ENCODE measurements at places on chromosomes 12 and 14.

- no peak for DNase-seq
Observed at GRCh38 chr12:52800259-52800917, 4.5 kb upstream of the KRT3 start.

DNA sequence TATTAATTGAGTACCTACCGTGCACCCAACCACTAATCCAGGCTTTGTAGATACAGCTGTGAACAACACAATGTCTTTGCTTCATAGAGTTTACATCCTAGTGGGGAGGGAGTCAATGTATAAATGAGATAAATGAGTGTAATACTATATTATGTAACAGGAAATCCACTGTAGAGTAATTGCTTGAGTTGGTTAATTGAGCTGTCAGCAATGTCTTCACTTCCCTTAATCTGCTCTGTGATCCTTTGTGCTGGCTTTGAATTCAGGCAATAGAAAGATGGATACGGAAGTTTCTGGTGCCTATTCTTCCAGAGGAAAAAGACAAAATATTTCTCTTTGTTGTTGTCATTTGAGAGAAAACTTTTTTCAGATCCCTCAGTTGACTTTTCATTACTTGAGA lies 104.0 kb upstream of the SLC16A7 start:
- no peak for DNase-seq

GRCh38 chr14:91387951-91388381 lies 29.7 kb downstream of the CCDC88C start:
- no peak for DNase-seq

- no peak for DNase-seq
Observed at GRCh38 chr12:11543457-11544158, 105.9 kb upstream of the ETV6 start.

All from left hindlimb (tissue), 1 donor.